ENCODE measurements at places on chromosomes 1 and 21.

DNA sequence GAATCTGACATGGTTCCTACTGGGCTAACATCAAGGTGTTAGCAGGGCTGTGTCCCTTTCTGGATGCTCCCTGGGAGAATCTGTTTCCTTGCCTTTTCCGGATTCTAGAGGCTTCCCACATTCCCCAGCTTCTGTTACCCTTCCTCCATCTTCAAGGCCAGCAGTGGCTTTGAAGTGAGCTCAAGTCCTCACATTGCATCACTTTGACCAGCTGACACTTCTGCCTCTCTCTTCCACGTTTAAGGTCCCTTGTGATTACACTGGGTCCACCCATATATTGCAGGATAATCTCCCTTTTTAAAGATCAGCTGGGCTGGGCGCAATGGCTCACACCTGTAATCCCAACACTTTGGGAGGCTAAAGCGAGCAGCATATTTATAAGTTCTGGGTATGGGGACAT, 33.1 kb downstream of the CNST start:
- no peak for DNase-seq

DNA sequence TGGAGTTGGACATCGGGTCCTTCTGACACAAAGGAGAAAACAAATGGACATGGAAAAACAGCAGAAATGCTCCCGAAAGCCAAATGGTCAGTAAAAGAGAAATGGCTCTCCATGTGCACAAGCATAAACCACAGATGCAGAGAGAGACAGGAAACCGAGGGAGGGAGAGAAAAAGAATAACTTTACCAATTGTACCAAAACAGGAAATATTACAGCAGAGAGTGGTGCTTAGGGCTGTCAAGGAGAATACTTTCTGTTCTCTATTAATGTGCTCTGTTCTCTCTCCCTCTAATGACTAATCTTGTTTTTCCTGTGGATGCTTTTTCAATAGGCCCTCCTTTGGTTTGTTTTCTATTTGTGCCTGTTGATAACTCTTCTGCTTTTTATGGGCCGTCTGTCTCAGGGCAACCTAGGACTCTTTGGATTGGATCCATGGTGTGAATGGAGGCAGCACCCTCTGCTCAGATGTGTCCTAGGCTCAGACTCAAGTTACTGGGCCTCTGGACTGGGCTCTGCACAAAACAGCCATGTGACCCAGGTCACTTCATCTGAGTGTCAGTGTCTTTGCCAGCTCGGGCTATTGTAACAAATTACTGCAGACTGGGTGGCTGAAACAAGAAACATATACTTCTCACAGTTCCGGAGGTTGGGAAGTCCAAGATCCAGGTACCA, 663.0 kb downstream of the NPHP4 start:
- no peak for DNase-seq

GRCh38 chr1:88655685-88656299, 28.3 kb upstream of the PKN2 start:
- no peak for DNase-seq

- no peak for DNase-seq
These were observed 5.7 kb downstream of the HIVEP3 start for GRCh38 chr1:41913014-41913413.

- DNase-seq, result no peak
These were observed 310.5 kb downstream of the PTGER3 start for GRCh38 chr1:70737125-70737524.
